Activated T-cell treated with anti-CD3 and anti-CD28 coated beads, Interleukin-2, amount 50 U/mL, for 24 hours (primary cell): ENCODE measurements at places on chromosomes 3 and 15.

DNA sequence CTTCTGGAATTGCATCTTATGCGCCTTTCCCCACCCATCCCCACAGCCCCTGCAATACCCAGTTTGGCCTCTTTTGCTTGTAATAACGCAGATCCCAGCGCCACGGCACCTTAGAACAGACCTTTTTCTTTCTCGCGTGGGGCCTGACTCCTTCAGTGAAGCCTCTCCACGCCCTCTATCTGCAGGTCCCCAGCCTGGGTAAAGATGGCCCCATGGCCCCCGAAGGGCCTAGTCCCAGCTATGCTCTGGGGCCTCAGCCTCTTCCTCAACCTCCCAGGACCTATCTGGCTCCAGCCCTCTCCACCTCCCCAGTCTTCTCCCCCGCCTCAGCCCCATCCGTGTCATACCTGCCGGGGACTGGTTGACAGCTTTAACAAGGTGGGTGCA lies 594 bp downstream of the CRELD1 start:
- no peak for DNase-seq

DNA sequence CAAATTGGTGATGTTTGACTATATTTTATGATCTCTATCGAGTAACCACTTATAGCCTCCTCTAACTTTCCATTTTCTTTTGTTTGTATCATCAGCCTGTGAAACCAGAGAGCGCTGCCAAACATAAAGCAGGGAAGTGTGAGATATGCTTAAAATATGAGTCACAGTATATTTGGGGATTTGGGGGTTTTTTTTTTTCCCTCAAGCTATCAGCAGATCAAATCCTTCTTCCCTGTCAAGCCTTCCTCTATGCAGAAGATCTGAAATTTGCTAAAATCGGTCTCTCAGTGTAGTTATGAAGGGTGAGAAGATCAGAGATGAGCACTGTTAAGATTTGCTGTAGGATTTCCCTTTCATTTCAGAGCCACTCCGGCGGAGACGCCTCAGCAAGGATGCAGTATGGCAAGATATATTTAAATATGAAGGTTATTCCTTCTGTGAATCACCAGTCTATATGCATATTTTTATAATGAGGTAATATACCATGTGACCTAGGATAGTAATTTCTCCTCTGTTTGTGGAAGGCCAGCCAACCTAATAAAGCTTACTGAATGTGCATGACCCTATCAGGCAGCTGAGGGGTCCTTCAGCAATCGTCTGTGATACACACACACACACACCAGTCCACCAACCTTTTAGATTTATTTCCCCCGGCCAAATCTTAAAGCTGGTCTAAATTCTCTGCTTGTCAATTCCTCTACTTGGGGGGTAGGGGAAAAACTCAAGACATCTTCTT lies 474.1 kb downstream of the FOXP1 start:
- DNase-seq = no peak

DNA sequence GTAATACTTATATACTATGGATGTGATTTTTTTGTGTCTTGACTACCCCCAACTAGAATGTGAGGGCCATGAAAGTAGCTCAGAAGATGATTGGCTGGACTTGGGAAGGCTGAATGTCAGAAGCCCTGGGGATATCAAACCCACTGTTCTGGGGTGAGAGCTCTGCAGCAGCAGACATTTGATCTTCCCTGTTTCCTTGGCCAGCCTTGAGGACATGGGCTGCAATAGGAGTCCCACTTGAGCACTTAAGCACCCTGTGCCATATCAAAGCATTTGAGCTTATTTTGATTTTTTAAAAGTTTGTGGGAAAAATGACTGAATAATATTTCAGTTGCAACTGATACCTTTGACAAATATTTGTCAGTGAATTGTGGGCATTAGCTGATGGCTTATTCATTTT lies 21.7 kb downstream of the GTF2E1 start:
- no peak for DNase-seq

DNA sequence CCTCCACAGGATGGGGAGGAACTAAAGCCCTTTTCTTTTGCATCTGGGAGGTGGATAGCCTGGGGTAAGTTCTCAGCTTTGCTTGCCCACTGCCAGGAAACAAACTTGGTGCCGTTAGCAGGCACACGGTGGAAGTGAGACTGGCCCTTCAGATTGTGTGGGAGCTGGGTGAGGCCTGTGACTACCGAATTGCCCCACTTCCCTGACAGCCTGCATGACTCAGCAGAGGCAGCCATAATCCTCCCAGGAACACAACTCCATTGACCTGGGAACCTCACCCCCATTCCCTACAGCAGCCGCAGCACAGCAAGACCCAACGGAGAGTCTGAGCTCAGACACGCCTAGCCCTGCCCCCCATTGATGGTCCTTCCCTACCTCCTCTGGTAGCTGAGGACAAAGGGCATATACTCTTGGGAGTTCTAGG lies 282.6 kb downstream of the KLF13 start:
- DNase-seq = no peak

DNA sequence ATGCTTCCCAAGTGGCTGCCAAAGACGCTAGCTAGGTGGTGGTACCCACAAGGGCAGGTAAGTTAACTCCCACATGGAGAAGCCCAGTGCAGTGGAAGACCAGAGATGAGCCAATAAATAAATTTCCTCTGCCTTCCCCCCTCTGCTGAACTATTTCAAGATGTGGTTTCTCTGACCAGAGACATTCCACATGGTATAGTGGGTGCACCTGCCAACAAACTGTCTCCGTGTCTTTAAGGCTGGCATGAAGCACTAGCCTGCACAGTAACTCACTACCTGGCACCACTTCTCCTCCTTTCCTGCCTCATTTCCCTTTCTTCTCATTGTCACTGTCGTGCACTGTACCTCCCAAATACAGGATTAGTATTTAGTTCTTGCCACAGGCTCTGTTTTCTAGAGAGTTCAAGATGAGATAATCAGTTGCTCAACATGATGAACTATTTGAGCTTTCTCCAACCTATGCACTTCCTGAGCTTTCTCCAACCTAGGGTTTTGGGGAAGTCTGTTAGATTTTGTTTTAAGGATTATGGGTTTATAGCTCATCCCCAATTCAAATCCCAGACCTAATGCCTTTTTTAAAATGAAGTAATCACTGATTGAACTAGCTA lies 8.4 kb upstream of the CRTAP start:
- DNase-seq = no peak

DNA sequence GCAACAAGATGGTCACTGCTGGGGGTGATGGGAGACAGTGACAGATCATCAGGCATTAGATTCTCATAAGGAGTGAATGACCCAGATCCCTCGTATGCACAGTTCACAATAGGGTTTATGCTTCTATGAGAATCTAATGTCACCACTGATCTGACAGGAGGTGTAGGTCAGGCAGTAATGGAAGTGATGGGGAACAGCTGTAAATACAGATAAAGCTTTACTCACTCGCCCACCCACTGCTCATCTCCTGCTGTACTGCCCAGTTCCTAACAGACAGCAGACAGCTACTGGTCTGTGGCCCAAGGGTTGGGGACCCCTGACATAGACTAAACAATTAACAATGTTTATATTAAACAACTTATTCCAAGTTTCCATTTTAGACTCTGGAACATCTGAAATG lies 25.4 kb downstream of the IFT80 start:
- DNase-seq = no peak

- DNase-seq = no peak
Observed at GRCh38 chr15:45180201-45180600, 7.6 kb downstream of the SHF start.

DNA sequence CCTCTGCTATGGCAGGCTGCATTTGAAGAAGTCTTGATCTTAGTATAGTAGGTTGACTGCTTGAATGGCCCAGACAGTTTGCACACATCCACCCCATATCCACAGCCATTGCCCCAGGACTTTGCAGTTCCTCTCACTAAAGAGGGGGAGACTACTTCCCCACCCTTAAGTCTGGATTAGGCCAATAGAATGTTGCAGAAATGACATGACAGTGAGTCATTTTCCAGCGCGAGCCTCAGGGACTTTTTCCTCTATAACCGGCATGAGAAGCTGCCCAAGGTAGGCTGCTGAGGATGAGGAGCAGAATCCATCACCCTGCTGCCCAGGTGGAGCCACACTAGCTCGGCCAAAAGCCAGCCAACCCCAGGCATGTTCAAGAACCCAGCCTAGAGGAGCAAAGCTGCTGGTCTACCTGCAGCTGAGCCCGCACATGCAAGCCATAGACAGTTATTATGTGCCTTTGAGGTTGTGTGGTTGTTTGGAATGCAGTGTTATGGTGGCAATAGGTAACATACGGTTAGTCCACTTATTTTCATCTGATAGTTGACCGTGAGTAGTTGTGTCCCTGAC lies 113.9 kb downstream of the TLE3 start:
- DNase-seq = no peak

DNA sequence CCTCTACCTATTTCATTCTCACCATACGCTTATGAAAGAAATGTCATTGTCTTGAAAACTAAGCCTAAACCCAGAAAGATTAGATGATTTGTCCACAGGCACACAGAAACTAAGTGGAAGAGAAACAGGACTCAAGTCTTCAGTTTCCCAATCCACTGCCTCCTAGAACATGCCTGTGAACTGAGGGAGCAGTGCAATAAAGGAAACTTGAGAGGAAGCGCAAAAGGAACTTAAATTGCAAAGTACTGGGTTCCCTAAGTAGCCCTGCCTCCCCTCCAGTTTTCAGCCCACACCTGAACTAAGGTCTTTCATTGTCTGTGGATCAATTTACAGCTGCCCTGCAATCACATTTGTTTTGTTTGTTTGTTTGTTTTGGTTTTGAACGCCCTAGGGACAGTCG lies 56.7 kb upstream of the TSEN2 start:
- DNase-seq = no peak

DNA sequence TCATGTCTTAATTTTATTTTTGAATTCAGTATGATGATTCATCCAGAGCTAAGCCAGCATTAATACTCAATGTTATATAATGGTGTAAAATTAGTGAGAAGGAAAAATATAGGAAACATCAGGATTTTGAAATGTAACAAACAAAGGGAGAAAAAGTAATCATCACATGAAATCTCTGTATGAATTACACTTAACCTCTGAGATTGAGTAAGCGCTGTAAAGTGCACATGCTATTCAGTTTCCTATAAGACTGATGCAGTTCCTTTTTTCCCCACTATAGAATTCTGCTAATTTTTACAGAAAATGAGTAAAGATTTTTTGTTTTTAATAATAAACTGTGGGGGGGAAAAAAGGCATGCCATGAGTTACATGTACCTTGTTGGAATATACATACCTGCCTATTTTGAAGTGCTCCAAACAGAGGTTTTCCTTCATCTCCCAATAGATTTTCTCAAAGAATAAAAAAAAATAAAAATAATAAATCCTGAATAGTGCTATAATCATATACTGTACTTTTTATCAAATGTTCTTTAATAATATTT lies 64.0 kb upstream of the TTBK2 start:
- DNase-seq = no peak

DNA sequence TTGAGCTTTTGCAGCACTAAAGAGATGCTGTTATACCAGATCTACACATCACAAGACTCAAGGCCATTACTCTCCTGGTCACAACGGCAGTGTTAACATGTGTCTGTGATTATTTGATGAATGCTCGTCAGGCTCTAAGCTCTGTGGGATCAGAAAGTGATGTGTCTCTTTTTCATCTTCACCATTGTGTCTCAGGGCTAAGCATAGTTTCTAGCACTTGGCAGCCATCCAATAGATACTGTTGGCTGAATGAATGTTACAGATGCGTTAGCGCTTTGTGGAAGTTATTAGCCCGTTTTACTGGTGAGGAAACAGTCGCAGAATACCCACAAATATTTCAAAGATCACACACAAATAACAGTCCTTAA lies 1.2 kb upstream of the FAM81A start:
- no peak for DNase-seq

GRCh38 chr3:104458657-104459056 lies 908.1 kb upstream of the ALCAM start:
- DNase-seq = no peak

GRCh38 chr3:139306078-139306477 lies 37.7 kb upstream of the MRPS22 start:
- DNase-seq = no peak

- no peak for DNase-seq
Observed at GRCh38 chr3:18531662-18532061, 106.5 kb upstream of the SATB1 start.

GRCh38 chr15:88029696-88030095 lies 226.8 kb downstream of the NTRK3 start:
- DNase-seq = no peak

- no peak for DNase-seq
Observed at GRCh38 chr3:59027607-59028006, 22.2 kb downstream of the CFAP20DC start.

DNA sequence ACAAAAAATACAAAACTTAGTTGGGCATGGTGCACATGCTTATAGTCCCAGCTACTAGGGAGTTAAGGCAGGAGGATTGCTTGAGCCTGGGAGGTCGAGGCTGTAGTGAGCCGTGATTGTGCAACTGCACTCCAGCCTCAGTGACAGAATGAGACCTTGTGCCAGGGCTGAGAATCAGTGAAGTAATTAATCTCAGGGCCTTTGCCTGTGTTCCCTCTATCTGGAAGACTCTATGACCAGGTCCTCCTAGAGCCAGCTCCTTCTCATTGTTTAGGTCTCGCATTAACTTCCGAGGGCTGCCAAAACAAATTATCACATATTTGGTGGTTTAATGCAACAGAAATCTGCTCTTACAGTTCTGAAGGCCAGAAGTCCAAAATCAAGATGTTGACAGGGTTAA lies 41.4 kb upstream of the FLNB start:
- DNase-seq = no peak

GRCh38 chr15:62549345-62549970 lies 384.4 kb upstream of the C2CD4B start:
- no peak for DNase-seq

GRCh38 chr3:150372722-150373121 lies 35.4 kb upstream of the TSC22D2 start:
- no peak for DNase-seq

DNA sequence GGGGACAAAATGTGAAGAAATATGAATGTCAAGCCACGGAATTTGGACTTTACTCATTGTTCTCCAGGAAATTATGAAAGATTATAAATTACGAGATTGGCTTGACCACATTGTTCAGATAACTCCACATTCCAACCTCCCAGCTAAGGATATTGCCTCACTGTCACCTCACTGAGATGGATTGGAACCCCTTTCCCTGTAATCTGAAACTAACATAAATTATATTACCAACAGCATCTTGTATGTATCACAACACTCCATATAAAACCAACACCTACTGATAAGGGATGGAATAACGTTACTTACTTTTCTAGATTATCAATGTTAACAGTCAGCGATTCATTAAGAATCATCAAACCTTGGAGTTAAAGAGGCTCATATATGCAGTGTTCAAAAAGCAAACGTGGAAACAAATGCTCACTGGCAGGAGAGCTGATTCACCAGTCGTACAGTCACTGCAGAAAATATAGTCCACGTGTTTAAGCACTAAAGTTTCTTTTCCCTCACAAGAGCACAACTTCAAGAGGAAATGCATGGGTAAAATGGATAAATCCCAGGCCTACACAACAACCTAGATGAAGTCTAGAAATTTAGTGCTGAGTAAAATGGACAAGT lies 451.5 kb downstream of the FGF12 start:
- no peak for DNase-seq

GRCh38 chr3:45567730-45568172 lies 26.8 kb upstream of the LIMD1 start:
- DNase-seq = no peak
